ENCODE measurements at places on chromosomes 5 and 9. TPM values are rescaled to one million over a fixed set of nuclear protein-coding genes. Genes with fewer than 3 reads are reported as not detected.

Gene SOHLH1
- not detected for total RNA-seq

Gene GABRA1
- not detected for total RNA-seq

DNA sequence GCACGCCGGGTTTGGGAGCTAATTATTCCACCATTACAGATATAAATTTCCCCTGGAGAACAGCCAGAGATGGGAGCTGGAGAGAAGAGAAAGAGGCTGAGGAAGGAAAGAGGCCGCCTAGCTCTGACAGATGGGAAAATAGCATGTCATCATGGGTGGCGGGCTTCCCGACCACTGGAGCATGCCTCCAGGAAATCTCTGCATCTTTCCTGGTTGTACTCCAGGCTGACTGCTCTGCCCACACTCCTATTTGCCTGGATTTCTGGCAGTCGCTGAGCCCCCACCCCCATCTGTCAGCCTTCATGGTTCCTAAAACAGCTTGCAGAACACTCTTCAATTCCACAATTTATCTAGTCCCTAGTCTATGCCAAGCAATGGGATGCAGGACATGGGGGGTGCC, 14.3 kb upstream of the GABRP start:
- no peak for DNase-seq

DNA sequence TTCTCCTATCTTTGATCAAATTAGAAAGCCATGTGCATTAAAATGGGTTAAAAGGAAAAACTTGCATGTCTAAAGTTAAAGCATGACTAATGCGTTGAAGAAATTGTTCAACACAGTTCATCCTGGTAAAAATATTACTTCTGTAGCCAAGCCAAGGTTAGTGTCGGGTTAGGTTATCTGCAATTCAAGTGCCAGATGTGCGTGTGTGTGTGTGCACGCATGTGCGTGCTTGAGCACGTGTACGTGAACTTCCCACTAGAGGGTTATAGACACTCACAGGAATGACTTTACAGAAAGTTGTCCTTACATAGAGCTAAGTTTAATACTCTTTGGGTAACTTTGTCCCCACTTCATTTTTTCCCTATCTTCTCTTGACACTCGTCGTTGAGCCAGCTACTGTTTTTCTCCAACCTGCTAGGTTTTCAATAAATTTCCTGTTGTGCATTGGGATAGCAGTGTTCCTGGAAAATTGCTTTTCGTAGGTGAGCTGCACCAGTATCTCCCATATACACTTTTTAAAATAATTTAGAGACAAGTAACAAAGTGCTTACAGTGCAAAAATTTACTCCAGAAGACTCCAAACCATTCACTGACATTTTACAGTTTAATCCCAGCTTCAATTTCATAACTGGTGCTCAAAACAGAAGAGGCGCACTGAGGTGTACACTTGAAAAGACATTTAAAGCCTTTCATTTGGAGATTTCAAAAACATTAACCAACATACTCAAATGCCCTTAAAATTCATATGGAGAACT, 353.8 kb downstream of the NFIB start:
- no peak for DNase-seq

DNA sequence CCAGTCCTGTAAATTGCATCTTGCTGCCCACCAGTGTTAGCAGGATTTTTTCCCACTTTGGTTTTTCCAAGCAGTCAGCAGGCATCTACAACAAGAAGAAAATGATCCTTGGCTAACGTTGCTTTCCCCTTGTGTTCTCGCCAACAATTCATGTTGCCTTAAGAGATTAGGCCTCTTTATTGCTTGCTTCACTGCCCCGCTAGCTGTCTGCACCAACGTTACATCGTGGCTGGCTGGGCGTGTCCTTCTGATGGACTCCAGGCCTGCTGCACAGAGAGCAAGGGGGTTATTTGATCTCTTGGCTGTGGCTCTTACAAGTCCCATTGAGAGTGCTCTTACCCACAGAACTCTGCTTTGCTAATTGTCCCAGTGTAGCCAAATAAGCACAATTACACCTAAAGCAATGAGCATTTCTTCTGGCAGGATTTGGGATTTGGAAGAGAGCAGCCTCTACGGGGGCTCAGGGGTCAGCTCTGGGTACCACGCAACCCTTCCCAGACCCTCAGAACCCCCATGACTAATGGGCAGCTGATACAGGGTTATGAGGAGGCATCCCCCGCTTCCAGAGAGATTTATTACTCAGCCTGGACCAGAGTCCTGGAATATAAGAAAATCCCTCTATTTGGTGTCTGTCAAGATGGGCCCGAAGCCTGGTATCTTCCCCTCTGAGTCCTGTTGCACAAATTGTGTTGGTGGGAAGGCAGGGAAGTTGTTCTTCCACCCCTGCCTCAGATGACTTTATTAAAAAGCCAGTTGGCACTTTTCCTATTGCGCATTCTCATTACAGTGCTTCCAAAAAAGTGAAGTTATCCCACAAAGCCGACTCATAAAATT, 17.6 kb downstream of the DCANP1 start:
- no peak for DNase-seq

- DNase-seq = no peak
Measured at GRCh38 chr5:109877670-109878045, 187.9 kb downstream of the MAN2A1 start.
